Breast epithelium (tissue), 4 donors: ENCODE measurements at places on chromosomes 11 and 22.

DNA sequence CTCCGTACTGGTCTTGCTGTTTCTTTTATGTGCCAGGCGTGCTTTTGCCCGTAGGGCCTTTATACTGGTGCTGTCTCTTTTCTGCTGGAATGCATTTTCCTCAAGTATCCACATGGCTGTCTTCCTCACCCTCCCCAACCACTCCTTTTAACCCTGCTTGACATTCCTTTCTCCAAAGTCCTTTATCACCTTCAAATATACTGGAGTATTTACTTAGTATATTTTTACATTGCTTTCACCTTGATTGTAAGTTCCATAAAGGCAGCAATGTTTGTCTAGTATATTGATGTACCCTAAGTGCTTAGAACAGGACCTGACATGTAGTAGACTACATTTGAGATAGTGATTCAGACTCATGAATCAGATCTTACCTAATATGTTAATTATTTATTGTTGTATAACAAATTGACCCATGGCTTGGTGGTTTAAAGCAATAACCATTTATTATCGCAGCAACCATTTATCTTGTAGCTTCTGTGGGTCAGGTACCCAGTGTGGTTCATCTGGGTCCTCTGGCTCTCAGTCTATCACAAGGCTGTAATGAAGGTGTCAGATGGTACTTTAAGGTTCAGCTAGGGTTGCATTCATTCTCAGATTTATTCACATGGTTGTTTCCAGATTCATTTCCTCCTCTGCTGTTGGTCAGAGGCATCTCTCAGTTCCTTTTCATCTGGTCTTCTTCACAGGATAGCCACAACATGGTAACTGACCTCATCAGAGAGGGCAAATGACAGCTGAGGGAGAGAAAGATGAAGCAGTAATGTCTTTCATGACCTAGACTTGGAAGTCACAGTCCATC is 34.2 kb downstream of the DDX10 start:
- DNase-seq, result no peak
- no peaks in the 10 kb centered on the region for H3K36me3 ChIP-seq
- H3K27ac ChIP-seq, result no peak overlapping the region
- H3K4me3 ChIP-seq, result no peak overlapping the region
- no peaks in the 10 kb centered on the region for H3K27me3 ChIP-seq
- no peaks in the 10 kb centered on the region for H3K4me1 ChIP-seq

DNA sequence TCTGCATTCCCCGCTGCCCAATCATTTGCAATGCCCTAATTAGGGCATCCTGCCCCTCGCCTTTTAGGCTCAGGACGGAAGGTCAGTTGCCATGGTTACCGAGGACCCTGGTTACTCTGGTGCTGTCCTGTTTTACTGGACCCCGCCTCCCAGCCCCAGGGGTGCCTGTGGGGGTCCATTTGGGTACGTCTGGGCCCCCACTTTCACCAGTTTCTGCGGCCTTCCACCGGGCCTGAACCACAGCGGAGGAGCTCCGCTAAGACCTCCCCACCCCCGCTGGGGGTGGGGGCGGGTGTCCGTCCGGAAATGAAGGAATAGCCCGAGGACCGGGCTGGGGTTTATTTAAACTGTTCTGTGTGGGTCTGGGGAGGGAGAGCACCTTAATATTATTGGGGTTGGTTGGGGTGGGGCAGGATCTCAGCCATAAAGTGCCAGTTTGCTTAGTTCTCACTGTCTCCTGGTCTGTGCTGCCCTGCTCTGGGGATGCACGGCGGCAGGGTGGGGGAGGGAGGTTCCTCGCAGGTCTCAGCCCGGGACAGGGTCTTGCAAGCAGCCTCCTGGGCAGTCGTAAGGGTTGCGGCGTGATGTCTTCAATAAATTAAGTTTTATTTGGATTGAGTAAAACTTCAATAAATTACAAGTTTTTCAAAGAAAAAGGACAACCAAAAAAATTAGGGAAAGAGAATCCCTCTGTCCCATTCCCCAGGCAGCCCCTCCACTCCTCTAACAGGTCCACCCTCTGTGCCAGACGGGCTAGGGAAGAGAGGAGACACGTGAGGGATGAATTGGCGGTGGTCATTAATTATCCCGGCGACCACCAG is 5.3 kb downstream of the PHOX2A start:
- H3K4me1 ChIP-seq, result peaks cover 12% of the 10 kb centered on the region
- no peaks in the 10 kb centered on the region for H3K36me3 ChIP-seq
- no peak for DNase-seq
- peaks cover 3% of the 10 kb centered on the region for H3K27me3 ChIP-seq
- peak overlapping the region; percentile 52 for H3K27ac ChIP-seq

DNA sequence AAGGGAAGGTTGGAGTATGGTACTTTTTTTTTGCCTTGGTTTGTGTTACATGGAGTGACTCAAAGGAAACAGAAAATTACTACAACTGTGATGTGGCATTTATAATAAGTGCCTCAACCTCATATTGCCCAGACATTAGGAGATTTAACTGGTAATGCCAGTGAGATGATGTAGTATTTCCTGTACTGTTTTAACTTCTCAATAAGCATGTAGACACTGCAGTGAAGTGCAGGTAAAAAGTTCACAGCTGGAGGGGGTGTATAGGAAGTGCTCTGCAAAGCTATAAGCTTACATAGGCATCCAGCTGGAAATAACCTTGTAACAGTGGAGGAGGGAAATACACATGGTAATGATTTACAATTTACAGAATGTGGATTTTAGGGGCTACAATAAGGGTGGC is 138.2 kb upstream of the MTMR2 start:
- H3K27me3 ChIP-seq, result no peaks in the 10 kb centered on the region
- no peak overlapping the region for H3K4me3 ChIP-seq
- peaks cover 2% of the 10 kb centered on the region for H3K4me1 ChIP-seq

DNA sequence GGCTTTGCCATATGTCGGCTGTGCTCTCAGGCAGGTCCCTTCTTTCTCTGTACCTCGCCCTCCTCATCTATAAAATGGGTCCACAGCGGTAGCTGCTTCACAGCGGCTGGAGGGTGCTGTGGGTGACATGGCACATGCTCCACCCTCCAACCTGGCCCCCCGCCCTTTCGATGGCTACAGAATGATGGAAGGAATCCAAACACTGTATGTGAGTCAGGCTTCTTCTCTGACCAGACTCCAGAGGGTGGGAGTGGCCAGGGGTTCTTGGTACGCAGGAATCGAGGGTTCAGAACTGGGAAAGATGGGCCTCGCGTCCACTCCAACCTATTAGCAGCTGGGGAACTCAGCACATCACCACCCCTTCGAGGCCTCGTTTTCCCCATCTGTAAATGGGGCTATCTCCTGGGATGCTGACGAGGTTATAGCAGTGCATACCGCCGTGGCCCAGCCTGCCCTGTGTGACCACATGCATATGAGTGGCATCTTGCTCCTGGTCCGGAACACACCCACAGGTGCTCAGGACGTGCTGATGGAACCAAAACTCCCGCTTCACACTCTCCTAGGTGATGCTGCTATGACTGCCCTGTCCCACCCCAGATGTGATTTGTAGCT is 26.4 kb downstream of the MN1 start:
- H3K27me3 ChIP-seq, result no peaks in the 10 kb centered on the region
- H3K4me3 ChIP-seq, result no peak overlapping the region
- H3K36me3 ChIP-seq, result no peaks in the 10 kb centered on the region
- no peak overlapping the region for H3K27ac ChIP-seq

- DNase-seq, result no peak
- H3K4me1 ChIP-seq, result no peaks in the 10 kb centered on the region
- no peaks in the 10 kb centered on the region for H3K36me3 ChIP-seq
- H3K27me3 ChIP-seq, result no peaks in the 10 kb centered on the region
- no peak overlapping the region for H3K4me3 ChIP-seq
- H3K27ac ChIP-seq, result no peak overlapping the region
Observed at GRCh38 chr11:123377355-123377754, 52.7 kb upstream of the GRAMD1B start.
